NCI-H1694 treated with DMSO at 0.1 percent for 48 hours (cell line): ENCODE measurements at places on chromosomes 16 and 17.

DNA sequence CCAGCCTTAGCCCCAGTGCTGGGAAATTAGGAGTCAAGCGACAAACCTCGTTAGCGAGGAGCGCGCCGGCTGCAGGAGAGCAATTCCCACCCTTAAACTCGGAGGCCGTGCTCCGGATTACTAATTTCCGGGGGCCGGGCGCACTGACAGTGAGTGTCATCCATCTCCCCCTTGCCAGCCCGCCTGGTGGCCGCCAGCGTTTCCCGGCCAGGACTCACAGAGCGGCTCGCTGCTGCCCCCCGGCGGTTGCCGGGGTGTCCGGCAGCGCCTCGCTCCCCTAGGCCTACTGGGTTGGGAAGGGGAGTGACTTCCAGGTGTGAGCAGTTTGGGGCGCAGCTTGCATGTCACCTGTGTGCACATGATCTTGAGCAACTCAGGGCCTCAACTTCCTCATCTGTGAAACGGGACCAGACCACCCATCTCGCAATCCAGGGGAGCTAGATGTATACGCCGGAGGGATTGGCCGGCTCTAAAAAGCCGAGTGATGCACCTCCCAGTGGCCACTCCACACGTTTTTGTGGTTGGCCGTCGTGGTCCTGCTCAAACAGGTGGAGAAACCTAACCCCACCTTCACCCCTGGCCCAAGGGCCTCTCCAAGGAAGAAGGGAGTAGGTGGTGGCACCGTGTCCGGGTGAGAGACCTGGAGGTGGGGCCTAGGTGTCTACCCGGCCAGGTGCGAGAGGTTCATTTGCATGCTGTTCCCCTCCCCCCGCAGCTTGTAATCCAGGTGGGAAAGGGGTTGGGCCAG lies 2.5 kb upstream of the GSE1 start:
- DNase-seq = peak; percentile 87

GRCh38 chr17:19718041-19718612 lies 1.7 kb upstream of the SLC47A2 start:
- no peak for DNase-seq

- DNase-seq = no peak
Measured at GRCh38 chr17:81310949-81311550, 15.9 kb upstream of the SLC38A10 start.

- DNase-seq = no peak
Measured at GRCh38 chr17:77436481-77436880, 295.7 kb downstream of the SEC14L1 start.

DNA sequence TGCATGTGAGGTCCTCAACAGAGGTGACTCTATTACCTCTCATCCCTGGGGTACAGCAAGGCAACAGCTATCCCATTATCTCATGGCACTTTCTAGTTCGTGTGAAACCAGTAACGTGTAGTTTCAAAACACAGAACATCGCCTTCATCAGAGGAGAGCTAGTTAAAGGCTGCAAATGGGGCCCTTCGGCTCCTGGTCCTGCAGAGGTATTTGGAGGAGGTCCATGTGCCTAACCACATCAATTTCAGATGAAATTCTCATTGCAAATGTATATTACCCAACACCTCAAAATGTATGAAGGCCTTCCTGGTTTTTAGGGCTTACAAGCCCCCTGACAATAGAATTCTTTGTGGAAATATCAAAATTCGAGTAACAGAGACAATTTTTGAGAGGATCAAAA lies 95.7 kb upstream of the PSMD7 start:
- DNase-seq = no peak

- no peak for DNase-seq
Measured at GRCh38 chr16:61892531-61892930, 143.7 kb downstream of the CDH8 start.

- DNase-seq = no peak
Measured at GRCh38 chr17:62822080-62822904, 14.2 kb upstream of the MARCHF10 start.

DNA sequence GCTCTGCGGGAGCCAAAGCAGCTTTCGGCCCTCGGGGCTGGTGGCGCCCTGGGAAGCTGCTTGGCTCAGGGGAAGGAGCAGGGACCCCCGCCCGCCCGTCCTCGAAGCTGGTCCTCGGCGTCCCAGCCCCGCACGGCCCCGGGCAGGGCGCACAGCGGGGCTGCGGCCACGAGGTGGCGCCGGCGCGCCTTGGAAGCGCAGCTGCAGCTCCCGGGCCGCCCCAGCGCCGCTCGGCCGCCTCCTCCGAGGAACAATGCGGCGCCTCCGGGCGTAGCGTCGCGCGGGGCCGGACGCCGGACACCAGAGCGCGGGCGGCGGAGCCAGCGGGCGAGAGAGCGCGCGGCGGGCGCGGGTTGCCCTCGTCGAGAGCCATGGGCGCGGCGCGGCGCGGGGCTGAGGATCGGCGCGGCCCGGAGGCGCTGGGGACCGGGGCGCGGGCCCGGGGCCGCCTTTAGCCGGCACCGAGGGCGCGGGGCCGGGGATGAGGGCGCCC lies at the start of gene MGAT5B:
TSS of gene MGAT5B (plus strand) at position 229 of the 493 bp plus-strand sequence. CDS start 626 bp downstream, outside the sequence.
- DNase-seq = peak; percentile 49

- no peak for DNase-seq
Measured at GRCh38 chr17:10657148-10657547, at the start of gene MYH3. MYH3 (minus strand) TSS chr17:10657309; CDS start chr17:10655064, 2,245 bp downstream.

- peak; percentile 90 for DNase-seq
Measured at GRCh38 chr17:50161023-50161910, 4.5 kb upstream of the SGCA start.

GRCh38 chr17:81931189-81931556 lies 3.6 kb upstream of the MAFG start:
- no peak for DNase-seq

DNA sequence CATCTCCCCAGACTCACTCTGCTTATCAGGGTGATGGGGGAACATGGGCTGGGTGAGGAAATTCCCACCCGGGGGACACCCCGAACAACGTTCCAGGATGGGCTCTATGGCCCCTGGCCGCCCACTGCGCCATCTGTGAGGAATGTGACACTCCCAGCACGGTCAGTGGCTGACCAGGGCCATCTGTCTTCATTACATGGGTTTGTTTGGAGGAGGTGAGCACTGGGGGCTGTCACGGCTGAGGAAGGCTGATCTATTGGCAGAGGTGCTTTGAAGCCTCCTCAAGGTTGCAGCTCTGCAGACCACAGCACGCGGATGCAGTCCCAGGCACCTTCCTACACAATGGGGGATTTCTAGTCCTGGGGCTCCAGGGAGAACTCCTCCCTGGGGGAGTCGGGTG lies 214.1 kb upstream of the FOXF1 start:
- DNase-seq = no peak

GRCh38 chr17:42803074-42803883 lies 4.6 kb downstream of the CNTD1 start:
- DNase-seq = no peak

DNA sequence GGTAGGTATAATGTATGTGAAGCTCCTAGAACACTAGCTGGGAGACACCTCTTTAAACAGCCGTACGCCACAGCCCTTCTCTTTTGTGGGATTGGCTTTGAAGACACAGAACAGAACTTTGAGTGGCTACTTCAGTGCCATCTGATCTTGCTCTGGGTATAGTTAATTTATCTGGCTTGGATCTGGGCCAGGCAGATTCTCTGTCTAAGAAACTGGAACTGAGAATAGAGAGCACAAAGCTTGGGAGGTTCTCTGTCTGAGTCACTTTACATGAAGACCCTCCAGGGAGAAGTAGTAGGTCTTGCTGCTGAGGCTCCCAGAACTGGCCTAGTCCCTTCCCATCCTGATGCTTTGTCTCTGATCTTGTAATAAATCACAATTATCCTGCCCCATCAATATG lies 721.0 kb upstream of the KIF2B start:
- DNase-seq = no peak

- DNase-seq = no peak
Measured at GRCh38 chr17:64575431-64575830, 68.7 kb downstream of the CEP95 start.

- no peak for DNase-seq
Measured at GRCh38 chr17:40218006-40218739, 931 bp upstream of the WIPF2 start.

DNA sequence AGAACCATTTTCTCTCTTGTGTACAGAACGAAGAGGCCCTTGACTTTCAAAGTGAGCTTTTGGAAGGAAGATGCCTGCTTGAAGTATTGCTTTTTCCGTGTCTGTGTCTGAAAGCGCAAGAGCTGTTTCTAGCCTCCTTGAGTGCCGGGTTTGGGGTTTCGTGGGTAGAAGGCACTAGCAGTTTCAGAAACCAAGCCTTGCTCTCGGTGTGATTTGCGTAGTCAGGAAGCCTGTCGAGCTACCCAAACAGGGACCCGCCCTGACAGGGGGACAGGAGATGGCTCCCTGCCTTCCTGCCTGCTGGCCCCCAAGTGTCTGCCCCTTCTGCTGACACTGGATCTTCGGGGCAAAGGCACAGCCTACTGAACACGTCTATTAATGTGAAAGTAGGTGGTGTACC lies 322.0 kb downstream of the MAF start:
- no peak for DNase-seq

GRCh38 chr16:56574625-56575024 lies 9.8 kb downstream of the MT4 start:
- no peak for DNase-seq

GRCh38 chr16:11913425-11914079 lies 2.2 kb downstream of the GSPT1 start:
- no peak for DNase-seq

DNA sequence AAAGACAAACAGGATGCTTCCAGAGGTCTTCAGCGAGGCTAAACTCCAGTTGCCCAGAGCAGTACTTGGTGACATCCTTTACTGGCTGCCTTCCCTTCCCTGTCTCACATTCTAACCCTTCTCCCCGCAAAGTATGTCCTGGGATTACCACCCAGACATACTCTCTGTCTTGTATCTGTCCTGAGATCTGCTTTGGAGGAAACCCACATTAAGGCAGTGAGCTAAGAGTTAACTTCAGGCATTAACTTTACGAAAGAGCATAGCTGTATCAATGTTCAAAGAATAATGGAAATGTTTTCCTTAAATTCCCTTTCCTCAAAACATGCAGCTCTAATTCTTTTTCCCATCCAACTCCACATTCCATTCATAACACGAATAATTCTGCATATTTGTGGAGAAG lies 385.2 kb downstream of the NPIPA8 start:
- DNase-seq = no peak

- DNase-seq = no peak
Measured at GRCh38 chr17:31512104-31512740, 120.7 kb downstream of the RAB11FIP4 start.

DNA sequence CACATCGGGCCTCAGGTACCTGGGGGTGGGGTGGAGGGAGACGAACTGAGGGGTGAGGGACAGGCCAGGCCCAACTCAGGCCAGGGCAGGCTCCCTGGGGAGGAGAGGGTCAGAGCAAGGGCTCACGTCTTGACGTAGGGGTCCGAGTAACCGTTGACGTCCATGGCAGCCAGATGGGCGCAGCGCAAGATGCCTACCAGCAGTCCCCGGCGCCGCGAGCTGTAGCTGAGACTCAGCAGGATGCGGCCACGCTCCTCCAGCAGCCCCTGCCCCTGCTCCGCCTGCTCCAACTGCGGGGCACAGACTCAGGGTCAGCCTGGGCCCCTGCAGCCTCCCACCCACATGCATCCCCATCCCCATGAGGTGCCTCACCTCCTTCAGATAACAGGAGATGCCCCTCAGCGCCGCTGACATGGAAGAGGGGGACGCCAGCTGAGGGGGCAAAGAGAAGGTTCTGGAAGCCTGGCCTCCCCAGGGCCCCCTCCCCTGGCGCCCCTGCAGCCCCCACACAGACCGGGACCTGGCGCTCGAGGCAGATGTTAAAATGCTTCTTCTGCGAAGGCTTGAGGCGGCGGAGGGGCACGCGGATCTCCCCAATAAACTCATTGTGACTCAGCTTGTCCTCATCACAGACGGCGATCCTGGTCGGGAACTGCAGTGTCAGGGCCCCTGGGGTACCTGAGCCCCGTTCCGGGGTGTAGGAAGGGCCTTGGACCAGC lies 4.0 kb downstream of the DOC2A start:
- no peak for DNase-seq

DNA sequence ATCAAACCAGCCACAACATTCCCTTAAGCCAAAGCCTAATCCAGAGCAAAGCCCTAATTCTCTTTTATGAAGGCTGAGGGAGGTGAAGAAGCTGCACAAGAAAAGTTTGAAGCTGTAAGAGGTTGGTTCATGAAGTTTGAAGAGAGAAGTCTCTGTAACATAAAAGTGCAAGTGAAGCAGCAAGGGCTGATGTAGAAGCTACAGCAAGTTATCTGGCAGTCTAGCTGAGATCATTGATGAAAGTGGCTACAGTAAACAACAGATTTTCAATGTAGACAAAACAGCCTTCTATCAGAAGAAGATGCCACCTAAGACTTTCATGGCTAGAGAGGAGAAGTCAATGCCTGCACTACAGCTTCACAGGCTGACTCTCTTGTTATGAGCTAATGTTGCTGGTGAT lies 52.5 kb downstream of the NACA2 start:
- DNase-seq = no peak

DNA sequence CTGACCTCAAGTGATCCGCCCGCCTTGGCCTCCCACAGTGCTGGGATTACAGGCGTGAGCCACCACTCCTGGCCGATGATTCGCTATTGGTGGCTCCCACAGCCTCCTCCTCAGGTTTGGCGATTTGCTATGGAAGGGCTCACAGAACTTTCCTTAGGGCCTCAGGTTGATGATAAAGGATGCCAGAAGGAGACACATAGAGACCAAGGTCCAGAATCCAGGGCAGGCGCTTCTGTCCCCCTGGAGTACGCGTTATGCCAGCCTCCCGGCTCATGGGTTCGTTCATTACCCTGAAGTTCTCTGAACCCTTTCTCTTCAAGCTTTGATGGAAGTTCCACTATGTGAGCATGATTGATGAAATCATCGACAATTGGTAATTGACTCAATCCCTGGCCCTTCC lies 19.9 kb downstream of the LGALS3BP start:
- no peak for DNase-seq

DNA sequence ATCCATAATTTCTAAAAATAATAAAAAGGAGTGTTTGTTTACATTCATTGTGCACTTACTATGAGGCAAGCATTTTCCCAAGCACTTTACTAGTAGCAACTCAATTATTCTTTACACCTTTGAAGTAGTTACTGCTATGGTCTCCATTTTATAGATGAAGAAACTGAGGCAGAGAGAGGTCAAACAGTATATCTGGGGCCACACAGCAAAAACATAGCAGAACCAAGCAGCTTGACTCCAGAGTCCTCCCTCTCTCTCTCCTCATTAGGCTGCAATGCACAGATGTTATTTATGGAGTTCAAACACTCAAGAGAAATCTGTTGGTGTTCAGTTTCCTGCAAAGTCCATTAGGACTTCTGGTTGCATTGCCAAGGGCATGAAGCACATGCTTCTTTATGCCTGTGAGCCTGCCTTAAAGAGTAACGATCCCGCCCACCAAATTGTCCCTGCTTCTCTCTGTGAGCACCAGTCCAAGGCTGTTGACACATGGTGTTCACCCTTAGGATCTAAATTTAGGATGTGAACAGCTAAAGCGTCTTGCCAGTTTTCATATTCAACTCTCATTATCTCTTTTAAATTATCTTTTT lies 44.0 kb downstream of the GPRC5B start:
- peak; percentile 79 for DNase-seq
